ENCODE measurements at places on chromosomes 1 and 21.

- no peak for DNase-seq
Observed at GRCh38 chr1:167878372-167879160, 35.4 kb downstream of the ADCY10 start.

DNA sequence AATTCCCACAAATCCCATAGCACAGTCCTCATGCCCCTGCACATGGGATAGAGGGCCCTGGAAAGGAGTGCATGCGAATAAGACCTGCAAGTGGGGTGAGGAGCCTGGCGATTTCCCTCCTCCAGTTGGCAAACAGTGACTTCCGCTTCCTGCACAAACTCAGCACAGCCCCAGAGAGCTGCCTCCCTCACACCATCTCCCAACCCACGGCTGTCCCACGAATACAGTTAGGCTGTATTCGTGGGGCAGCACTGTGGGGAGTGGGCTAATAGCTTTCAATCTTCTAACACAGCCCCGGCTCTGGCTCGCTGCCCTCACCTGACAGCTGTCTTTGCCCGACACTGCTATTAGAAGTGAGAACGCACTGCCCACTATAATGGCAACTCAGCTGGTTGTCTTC lies 28.2 kb upstream of the CNTN2 start:
- DNase-seq = no peak

DNA sequence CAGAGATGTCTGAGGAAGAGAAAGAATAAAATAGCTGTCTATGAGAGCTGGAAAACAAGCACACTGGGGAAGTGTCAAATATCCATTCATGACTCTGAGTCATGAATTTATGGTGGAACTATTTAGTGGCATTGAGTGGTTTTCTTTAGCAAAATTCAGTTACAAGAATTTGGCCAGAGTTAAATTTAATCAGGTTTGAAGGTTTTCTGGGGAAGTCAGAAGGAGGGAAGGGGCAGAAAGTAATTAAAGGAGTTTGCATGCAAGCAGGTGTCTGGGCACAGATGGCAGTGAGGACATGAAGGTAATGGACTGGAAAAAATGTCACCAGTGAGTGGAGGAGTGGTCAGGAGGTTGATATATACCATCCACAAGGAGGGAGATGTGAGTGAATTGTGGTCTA lies 121.9 kb upstream of the IVNS1ABP start:
- no peak for DNase-seq

DNA sequence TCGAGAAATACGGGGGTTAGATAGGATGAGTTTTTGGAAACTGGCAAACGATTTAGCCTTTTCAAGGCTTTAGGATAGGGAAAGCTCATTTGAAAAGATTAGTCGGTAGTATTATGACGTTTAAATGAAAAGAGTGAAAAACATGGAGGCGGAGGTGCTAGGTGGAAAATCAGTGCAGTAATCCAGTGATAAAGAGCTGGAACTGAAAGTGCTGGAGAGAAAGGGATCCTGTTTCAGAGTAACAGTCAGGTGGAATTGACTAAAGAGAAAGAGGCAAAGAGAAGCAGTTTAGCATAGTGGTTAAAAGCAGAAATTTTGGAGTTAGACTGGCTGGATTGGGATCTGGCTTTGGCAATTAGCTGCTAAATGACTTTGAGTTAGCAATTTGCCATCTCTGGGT lies 945 bp downstream of the WDR3 start:
- DNase-seq = no peak

DNA sequence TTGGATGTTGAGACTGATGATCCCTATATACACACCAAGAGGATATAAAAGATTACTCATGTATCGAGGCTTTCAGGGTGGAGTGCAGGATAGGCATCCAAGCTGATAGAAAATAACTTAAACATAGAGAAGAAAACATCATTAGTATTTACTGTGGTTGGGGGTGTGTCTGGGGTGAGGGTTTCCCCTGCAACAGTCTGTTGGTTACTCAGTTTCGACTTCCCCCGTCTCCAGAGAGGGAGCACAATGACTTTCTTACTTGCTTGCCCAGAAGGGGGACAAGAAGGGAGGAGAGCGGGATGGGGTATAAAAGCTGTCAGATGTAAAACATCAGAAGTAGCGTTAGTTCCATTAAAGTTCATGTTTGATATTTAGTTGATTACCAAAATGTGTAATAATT lies 717.4 kb upstream of the ZP4 start:
- DNase-seq = no peak

DNA sequence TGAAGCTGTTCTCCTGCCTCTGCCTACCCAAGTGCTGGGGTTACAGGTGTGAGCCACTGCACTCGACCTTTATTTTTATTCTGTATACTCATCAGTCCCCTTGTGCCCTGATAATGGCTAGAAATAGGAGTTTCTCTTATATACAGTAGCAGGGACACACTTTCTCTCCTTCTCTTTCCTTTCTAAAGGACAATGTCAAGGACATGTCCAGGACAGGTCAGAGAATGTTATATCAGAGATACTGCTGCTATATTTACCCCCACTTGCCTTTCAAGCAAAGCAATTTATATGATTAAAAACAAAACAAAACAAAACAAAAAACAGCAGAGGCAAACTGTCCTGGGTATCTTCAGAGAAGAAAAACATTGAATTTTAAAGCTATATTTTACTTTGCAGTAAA lies 43.2 kb upstream of the LRIG2 start:
- DNase-seq = no peak

DNA sequence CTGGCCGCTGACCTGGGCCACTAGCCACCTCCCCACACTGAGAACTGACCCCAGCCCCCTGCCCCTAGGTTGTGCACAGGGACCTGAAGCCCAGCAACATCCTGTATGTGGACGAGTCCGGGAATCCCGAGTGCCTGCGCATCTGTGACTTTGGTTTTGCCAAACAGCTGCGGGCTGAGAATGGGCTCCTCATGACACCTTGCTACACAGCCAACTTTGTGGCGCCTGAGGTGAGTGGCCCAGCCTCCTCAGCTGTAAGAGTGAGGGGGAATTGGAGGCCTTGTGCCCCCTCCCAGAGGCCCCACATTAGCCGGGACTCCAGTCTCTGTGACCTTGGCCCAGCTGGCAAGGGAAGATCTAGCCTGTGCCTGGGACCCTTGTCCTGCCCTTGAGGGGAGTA lies 41.8 kb downstream of the RPS6KA1 start:
- no peak for DNase-seq

Measured in activated naive CD4-positive, alpha-beta T cell (primary cell).